Stimulated activated naive CD8-positive, alpha-beta T cell treated with anti-CD3 and anti-CD28 coated beads, Interleukin-15, Interleukin-2, amounts not matched to agents 100 U/mL and 50 U/mL, for 24 hours (primary cell): ENCODE measurements at places on chromosomes 11 and 22.
A peak's percentile ranks its signal among the peaks of the same experiment; 100 is the strongest.

- peak; percentile 23 for DNase-seq
Observed at GRCh38 chr11:67022961-67023956, at the start of gene SYT12. Gene SYT12, plus strand, starts transcription at chr11:67023134. Its CDS starts 7,011 bp downstream, at chr11:67030145.

DNA sequence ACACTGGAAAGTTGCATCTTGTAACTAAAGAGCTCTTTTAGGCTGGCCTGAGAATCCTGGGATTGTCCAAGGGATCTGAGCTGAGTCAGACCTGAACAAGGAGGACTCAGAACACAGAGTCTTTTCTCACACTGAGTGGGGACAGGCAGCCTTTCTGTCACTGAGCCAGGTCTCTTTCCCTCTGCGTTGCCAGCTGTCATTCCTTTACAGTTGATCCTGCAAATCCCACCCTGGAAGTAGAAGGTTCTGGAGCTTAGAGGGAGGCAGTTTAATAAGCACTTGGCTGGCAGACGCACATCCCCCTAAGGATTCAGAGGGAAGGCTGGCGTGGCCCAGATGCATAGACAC, 76.3 kb upstream of the SUSD2 start:
- no peak for DNase-seq

GRCh38 chr11:118313242-118313641, 8.7 kb downstream of the CD3E start:
- no peak for DNase-seq

GRCh38 chr11:36093548-36093947, 149.7 kb downstream of the LDLRAD3 start:
- no peak for DNase-seq

DNA sequence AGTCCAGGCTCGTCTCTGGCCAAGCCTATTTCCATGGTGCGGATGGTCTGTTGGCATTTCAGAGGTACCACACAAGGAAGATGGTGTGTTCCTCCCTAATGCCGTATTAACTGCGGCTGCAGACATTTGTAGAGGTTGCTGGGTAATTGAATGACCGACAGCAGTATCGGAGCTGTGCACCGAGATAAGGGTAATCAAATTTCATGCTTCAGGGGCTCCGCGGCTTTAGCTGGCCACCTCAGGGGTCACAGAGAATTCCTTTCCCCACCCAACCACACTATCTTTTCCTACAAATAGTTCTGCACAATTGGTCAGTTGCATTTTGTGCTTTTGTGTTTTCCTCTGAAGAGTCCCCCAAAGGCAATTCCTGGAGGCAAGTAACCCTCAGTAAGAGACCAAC, 297.4 kb downstream of the OPCML start:
- DNase-seq, result no peak

- DNase-seq, result no peak
Observed at GRCh38 chr11:96185220-96185768, 157.7 kb downstream of the MAML2 start.

- no peak for DNase-seq
Observed at GRCh38 chr11:36237391-36237790, 51.8 kb downstream of the COMMD9 start.

GRCh38 chr22:46829117-46829891, 66.9 kb downstream of the TBC1D22A start:
- no peak for DNase-seq

GRCh38 chr11:126146454-126147192, 64.8 kb downstream of the RPUSD4 start:
- DNase-seq, result no peak

GRCh38 chr11:65204646-65205601, 23.2 kb downstream of the CAPN1 start:
- DNase-seq, result peak; percentile 64

DNA sequence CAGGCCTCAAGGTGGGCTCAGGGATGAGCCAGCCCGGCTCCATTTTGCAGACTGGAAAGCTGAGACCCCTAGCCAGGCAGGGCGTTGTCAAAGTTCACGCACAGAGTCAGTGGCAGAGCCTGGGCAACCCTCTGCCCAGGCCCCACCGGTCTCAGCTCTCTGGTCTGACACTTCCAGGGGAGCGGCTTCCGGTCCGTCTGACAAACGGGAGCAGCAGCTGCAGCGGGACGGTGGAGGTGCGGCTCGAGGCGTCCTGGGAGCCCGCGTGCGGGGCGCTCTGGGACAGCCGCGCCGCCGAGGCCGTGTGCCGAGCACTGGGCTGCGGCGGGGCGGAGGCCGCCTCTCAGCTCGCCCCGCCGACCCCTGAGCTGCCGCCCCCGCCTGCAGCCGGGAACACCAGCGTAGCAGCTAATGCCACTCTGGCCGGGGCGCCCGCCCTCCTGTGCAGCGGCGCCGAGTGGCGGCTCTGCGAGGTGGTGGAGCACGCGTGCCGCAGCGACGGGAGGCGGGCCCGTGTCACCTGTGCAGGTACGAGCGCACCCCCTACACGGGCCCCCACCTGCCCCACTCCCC, 36.0 kb downstream of the CD6 start:
- DNase-seq, result no peak

GRCh38 chr22:37508431-37508992, 10.7 kb downstream of the CARD10 start:
- no peak for DNase-seq

- DNase-seq, result peak; percentile 38
Observed at GRCh38 chr11:47981667-47982404, 1.5 kb downstream of the PTPRJ start.

DNA sequence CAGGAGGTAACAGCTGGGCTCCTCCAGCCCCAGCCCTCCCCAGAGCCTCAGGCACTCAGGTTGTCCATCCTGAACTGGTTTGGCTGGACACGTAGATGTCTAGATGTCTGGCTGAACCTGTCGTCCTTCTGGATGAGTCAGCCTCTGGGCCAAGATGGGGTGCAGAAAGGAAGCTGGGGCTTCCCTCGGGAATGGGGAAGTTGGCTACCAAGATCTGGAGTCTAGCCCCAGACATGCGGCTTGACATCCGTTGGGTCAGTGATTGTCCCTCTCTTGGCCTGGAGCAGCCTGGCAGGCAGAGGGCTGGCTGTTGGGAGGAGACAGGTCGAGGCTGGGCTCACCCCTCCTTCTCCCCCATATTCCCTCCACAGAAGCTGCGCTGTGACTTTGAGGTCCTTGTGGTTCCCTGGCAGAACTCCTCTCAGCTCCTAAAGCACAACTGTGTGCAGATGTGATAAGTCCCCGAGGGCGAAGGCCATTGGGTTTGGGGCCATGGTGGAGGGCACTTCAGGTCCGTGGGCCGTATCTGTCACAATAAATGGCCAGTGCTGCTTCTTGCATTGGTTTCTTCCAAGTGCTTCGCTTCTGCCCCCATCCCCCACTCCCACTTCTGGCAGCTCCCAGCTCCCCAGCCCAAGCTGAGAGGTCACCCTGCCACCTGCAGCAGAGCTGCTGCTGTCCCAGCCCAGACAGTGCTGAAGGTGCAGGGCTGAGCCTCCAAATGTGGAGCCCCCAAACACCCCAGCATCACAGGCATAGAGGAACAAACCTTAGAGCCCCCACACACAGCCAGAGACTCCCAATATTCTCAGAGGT, 1.3 kb downstream of the CST6 start:
- DNase-seq, result no peak

GRCh38 chr11:119041821-119042514, 11.3 kb upstream of the SLC37A4 start:
- no peak for DNase-seq

DNA sequence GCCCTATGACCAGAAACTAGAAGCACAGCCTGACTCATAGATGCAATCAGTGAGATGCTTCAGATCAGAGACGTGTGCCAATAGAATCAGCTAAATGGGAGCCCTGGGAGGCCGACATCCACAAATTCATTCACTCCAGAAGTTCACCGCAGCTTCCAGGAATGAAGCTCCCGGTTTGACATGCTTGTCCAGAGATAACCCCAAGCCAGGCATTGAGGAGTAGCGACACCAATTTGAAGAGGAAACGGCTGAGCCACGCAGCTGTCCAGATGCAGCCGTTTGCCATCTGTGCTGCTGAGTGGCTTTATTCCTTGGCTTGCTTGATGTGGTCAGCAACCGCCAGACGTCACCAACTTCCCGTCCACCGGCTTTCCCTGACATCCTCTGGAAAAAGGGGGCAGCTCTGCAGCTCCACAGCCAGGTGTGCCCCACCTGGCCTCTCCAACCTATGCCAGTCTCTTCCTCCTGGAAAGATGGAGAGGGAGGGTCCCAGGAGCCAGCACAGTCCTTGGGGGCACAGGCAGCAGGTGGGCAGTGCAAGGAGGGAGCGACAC, 123.9 kb upstream of the OPCML start:
- DNase-seq, result no peak

- no peak for DNase-seq
Observed at GRCh38 chr11:27464909-27465308, 7.7 kb downstream of the LGR4 start.
